ENCODE measurements at places on chromosomes 16 and 17. TPM values are rescaled to one million over a fixed set of nuclear protein-coding genes. Genes with fewer than 3 reads are reported as not detected.

Gene KRTAP4-6
- polyA plus RNA-seq, result not detected

Gene DNAH3
- not detected for polyA plus RNA-seq

Gene RFNG
- 68.6 TPM for polyA plus RNA-seq

Gene CTRB1
- not detected for polyA plus RNA-seq

Gene FXR2
- polyA plus RNA-seq, result 56.4 TPM
